ENCODE measurements at places on chromosomes 1 and 21.

DNA sequence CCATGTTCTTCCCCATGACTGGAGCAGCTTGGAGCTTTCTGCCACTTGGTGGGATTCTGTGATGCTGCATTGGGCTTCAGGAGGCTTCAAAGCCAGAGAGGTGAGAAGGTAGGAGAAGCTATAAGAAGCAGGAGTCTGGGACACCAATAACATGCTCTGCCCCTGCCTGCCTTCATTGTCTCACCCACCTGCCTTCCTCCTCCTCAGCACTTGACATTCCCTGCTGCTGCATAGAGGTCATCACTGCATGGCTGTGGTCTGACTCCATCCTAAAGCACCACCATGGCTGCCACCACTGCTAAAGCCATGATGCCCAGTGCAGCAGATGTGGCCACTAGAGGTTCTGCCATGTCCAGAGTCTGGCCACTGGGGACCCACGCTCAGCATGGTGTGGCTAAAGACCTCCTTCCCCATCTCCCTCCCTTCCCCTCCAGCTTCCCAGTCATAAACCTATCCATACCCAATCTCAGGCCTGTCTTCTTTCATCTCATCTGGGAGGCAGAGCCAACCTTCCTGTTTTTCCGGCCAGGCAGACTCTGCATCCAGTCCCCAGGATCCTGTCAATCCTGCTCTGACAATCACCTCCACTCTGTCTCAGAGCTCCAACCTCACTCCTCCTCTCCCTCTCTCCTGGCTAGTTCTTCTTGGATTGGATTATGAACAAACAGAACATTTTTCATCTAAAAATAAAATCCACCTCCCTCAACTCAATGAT lies 285.1 kb upstream of the POU3F1 start:
- no peak for DNase-seq

- DNase-seq: no peak
Measured at GRCh38 chr1:197902131-197902453, 338 bp upstream of the C1orf53 start.

DNA sequence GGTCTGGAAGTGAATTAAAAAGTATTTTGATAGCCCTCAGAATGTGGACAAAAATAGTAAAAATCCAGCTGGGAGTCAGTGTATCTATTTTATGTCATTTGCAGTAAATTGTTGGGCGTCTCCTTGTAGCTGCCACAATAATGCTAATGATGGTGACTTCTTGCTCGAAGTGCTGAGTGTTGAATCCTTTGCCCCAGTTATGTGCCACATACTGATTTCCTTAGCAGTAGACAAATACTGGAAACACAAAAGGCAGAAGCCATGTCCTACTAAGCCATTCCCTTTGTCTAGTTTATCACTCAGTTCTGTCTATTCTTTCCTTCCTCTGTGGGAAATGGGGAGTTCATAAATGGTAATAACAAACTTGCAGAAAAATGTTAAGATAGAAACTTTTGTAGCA lies 70.7 kb upstream of the CXADR start:
- DNase-seq: no peak

- DNase-seq: peak; percentile 15
Measured at GRCh38 chr1:118247593-118247992, 62.6 kb upstream of the SPAG17 start.

GRCh38 chr1:51288578-51288977 lies 41.8 kb downstream of the TTC39A start:
- DNase-seq: no peak

GRCh38 chr21:45846373-45847160 lies 135.0 kb upstream of the COL6A1 start:
- DNase-seq: no peak

DNA sequence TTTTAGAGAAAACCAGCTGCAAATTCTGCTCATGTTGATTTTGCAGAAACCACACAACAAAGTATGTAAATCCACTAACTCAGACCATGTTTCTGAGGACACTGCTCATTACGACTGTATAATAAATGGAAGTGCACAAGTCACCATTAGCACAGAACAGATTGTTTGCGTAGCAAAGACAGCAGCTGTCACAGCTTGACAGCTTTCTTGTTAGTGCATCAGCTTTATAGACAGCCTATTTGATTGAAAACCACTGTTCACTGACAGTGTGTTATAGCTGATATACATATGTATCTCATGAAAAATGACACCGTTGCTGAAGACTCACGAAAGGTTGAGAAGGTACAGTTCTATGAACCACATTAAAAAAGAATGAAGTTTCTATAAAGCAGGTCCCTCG lies 560.2 kb upstream of the ZRANB2 start:
- DNase-seq: no peak

DNA sequence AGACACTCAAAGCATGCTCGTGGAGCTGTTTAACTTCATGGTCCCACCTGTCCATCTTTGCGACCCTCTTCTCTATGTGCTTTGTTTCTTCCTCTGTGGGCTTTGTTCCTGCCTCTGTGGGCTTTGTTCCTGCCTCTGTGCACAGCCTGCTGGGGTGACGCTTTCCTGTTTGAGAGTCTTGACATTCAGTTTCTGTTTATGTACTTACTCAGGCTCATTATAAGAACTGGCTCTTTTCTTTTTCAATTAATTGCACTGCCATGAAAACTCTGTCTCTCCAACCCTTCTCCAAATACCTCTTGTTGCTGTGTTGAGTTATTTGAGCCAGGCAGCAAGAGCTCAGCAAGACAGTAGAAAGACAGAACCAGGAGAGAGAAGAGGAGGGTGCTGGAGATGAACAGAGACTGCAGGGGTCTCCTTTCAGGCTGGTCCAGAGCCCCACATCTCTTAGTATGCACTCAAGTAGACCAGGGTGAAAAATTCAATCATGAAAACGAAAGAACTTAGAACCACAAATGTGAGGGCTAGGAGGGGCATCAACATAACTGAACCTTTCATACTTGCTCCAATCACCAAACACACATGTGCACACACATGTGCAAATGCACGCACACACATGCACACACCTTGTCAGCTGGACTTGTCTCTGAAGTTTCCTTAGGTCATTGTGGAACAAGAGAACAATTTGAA lies 88.3 kb upstream of the SGIP1 start:
- no peak for DNase-seq

DNA sequence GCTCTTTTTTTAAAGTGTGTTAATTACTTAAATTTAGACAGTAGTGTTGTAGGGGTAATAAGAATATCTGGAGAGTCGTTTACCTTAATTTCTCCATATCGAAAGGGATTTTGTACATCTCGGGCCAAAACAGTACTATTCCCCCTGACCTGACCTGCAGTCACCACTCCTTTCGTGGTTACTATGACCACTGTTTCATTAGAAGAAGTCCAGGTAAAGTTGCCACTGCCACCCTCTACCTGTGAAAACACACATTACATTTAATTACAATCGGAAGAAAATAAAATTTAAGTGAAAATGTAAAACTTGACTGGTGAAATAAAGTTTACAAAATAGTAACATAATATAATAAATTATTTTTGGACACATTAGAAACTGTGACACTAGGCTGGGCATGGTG lies 37.2 kb downstream of the NUP210L start:
- no peak for DNase-seq

- DNase-seq: no peak
Measured at GRCh38 chr1:223153177-223154119, 10.4 kb upstream of the TLR5 start.

DNA sequence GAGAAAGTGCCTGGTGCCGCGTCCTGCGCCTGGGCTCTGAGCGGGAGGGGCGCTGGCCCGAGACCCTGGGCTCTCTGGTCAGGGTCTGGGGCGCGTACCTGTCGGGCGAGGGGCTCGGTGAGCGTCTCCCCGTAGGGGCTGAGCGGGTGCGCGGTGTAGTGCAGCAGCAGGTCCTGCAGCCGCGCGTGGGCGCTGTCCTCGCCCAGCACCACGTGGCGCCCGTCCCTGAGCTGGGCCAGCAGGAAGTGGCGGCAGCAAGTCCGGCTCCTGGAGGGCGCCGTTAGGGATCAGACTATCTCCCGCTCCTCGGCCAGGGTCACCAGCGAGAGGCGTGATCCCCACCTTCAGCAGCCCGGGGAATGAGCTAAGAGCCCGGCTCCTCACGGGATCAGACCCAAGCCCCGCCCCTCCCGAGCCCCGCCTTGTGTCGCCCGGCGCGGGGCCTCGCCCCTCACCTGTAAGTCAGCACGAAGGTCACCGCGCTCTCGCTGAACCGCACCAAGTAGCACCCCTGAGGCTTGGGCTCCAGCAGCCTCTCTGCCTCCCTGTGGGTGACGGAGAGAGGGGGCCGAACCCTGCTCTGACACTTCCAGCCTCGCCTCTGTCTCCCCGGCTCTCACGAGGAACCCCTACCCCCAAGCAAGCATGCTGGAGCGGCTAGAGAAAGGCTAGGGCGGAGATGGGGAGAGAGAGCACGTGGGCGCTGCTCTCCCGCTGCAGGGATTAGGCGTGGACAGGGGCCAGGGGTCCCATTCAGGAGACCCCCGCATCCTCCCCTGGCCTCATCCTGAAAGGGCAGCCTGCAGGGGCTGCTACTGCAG lies 2.7 kb downstream of the SH2D2A start:
- peak; percentile 70 for DNase-seq

GRCh38 chr1:211372463-211372862 lies 45.8 kb downstream of the TRAF5 start:
- DNase-seq: no peak

DNA sequence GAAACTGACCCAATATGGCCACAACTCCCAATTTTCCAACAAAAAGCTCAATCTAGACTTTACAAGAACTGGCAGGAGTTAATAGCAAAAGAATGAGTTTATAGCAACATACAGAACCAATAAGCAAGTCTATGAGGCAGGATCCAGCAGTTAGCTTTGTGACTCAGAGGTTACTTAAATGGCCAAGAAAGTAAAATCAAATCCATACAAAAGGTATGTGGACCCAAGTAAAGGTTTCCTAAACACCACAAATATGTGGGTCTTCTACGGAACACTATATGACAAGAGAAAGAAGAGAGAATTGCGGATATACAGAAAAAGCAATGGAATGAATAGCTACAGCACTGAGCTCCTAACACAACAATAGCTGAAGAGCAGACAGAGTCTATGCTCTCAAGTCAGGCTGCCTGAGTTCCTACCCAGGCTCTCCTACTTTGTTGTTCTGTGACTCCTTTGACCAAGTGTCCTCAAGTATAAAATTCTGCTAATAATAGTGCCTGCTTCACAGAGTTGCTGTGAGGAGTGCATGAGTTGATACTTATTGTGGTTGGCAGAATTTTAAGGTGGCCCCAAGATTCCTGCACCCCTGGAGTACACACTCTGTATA lies 204.3 kb downstream of the SMYD3 start:
- DNase-seq: peak; percentile 54

GRCh38 chr1:210250665-210250997 lies 18.0 kb downstream of the SERTAD4 start:
- peak; percentile 18 for DNase-seq

- DNase-seq: no peak
Measured at GRCh38 chr1:240219104-240219503, 127.4 kb downstream of the FMN2 start.

- DNase-seq: no peak
Measured at GRCh38 chr1:199377211-199377610, 650.3 kb upstream of the NR5A2 start.

GRCh38 chr1:98749152-98749756 lies 87.7 kb downstream of the SNX7 start:
- peak; percentile 64 for DNase-seq

- no peak for DNase-seq
Measured at GRCh38 chr1:160676869-160677597, 30.2 kb upstream of the SLAMF1 start.

GRCh38 chr1:117564227-117565075 lies 41.4 kb upstream of the TENT5C start:
- no peak for DNase-seq

- DNase-seq: no peak
Measured at GRCh38 chr1:57041901-57042300, 76.1 kb upstream of the C8B start.

DNA sequence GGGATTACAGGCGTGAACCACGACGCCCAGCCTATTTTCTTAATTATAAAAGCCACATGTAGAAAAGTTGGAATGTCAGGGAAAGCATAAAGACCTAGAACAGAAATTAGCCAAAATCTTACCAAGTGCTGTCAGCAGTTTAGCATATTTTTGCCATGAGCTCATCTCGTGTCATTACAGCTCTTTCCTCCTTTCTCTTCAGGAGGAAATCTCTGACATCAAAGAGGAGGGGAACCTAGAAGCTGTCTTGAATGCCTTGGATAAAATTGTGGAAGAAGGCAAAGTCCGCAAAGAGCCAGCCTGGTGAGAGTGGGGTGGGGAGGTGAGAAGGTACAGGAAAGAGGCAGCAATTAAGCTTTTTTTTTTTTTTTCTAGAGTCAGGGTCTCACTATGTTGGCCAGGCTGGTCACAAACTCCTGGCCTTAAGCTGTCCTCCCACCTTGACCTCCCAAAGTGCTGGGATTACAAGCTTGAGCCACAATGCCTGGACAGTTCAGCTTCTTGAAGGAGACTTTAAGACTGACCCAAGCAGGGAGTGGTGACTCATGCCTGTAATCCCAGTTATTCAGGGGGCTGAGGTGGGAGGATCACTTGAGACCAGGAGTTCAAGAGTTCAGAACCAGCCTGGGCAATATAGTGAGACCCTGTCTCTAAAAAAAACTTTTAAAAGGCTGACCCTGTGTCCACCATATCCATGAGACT lies 8.4 kb upstream of the BGLAP start:
- DNase-seq: peak; percentile 84

GRCh38 chr1:25760122-25760719 lies 39.8 kb upstream of the SELENON start:
- DNase-seq: no peak

DNA sequence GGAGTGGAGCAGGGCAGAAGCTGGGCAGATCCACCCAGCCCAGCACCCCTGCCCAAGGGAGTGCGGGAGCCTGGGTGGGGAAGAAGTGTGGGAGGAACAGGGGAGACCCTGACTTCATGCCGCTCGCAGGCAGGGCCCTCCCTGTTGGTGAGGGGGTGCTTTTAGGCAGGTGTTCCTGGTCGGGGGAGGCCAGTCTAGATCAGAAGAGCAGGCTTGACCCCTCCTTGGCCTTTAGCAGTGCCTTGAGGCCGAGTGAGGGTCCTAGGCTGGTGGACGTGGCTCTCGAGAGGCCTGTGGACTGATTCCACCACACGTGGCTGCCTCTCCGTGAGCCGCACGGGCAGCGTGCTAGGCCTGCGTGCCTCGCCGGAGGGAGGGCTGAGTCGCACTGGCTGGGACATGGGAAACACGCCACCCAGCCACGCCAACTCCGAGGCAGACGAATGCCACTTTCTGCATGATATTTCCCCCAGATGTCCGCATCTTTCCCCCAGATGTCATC lies 19.4 kb upstream of the COL18A1 start:
- DNase-seq: no peak
